ENCODE measurements at places on chromosomes 16 and 17.

DNA sequence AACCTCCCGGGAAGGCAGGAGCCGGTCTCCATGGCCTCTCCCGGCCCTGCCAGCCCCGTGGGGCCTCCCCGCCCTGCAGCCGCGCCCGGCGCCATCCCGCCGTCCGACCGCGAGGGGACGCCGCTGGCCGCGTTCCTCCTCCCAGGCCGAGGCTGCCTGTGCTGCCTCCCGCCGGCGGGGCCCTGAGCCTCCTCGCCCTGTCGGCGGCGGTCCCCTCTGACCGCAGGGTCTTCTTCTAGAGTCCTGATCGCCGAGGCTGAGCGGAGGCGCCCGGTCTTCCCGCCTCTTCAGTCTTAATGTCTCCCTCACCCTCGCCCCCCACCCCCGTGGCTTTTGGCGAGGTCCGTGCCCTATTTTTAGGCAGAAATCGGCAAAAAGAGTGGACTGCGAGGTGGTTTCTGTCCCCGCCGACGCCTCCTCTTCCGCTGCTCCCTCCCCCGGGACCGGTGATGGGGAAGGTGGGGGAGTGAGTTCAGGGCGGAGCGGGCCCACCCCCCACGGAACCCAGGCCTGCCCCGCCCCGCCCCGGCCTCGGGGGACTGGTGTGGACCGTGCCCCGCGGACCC lies 794 bp upstream of the CPNE7 start:
- DNase-seq = peak; percentile 87

DNA sequence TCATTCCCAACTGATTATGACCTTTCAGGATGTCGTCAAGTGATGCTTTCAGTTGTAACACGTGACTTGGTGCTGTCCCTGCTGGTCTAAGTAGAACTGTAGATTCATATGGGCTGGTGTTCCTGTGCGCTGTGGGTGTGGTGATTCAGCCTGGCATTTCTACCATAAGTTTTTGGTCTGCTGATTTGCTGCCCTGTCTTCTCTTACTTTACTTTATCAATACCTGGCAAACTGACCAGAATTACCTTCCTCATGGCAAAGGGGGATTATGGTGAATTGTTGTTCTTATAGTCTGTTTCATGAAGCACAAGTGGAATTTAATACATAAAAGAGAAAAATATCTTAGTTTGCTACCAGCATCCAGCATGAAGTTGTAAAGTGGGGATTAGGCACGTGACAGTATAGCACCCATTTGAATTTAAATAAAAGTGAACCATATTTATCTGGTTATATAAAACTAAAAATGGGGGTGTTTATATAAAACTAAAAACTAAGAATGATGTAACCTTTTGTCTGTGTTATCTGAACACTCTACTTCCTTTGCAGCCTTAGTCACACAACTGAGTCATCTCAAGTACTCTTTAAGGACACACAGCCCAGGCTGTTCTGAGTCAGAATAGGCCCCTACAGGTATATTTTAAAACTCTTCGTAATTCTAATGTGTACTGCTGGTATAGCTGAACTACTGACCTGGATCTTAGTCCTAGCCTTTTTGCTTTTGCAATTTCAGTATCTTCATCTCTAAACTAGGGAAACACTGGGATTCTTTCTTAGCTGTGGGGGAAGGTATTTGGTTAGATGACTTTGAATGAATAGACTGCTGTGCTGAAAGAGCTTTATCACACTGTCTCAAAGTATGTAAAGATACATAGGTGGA lies 28.3 kb downstream of the TTC19 start:
- no peak for DNase-seq

DNA sequence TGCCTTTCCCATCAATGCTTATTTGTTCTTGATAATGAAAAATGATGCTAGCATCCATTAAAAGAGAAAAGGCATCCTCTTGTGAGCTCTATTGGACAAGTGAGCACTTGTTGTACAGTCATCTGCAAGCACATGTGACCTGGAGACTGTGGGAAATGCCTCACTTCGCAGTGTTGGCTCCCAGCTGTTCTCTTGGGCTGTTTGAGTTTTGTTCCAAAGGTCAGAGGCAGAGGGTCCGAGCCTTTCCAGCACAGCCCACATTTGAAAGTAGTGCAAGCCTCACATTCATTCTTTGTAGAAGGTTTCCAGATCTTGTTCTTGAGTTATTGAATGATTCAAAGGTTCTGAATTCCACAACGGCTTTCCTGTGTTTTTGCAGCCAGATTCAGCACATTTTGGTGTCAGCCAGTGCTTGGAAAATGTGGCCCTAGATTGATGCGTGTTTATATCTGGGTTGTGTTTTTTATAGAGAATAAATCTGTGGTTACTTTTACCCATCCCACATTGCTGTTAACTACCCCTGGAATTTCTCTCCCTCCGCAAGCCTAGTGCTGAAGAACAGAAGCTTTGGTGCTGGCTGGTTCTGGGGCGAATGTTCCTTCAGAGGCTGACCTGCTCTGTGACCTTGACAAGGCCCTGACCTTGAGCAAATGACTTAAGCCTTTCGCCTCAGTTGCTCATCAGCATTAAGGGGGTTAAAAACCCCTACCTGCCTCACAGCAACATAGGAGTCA lies 49.8 kb downstream of the CDH1 start:
- DNase-seq = no peak

DNA sequence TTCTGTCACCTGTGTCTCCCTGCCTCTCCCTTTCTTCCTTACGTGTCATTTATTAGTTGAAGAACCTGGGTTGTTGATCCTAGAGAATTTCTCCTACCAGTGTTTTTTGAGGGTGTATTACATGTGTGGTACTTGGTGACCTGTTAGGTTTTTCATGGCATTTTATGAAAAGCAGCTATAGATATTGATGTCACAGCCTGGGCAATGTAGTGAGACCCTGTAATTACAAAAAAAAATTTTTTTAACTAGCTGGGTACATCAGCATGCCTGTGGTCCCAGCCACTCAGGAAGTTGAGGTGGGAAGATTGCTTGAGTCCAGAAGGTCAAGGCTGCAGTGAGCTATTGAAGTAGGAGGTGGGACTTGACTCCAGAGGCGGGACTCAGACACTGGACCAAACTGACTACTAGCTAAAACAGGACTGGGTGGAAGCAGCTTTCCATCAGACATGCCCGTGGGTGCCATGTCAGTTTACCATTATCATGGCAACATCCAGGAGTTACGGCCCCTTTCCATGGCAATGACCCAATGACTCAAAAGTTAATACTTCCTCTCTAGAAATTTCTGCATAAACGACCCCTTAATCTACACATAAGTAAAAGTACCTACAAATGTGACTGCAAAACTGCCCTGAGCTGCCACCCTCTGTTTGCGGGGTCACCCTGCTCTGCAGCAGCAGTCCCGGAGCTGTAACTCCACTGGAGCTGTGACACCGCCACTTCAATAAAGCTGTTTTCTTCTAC lies 311.4 kb downstream of the SNX29 start:
- no peak for DNase-seq

GRCh38 chr16:77596261-77596660 lies 126.1 kb upstream of the NUDT7 start:
- DNase-seq = no peak

DNA sequence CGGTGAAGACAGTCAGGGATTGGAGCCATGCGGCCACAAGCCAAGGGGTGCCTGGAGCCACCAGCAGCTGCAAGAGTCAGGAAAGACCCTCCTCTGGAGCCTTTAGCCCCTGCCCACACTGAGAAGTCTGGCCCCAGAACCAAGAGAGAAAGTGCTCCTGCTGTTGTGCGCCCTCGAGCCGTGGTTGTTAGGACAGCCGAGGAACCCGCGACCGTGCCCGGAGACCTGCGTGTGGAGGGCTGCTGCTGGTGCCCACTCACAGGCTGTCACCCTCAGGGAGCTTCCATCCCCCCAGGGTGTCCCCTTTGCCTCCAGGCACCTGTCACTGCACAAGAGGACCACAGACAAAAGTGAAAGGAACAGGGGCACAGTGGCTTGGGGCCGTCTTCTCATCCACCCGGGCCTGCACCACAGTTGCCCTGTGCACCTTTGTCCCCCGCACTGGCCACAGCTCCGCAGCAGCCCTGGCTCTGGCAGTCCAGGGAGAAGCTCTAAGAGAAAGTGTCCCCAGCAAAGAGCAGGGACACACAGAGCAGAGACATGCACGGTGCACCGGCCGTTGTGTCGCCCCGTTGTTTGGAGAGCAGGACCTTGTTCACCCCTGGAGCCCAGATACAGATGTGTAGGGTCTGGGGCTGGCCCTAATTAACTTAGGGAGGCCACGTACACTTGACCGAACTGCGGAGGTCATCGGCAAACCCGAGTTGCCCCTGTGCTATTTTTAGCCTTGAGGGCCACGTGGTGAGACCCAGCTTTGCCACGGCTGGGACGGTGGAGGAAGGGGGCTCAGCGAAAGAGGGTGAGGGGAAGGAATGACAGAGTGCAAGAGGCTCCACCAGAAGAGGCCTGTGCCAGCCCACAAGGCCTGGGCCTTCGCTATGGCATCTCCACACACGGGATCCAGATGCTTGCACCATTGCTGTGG lies 329.2 kb downstream of the C16orf95 start:
- DNase-seq = no peak
